ENCODE measurements at places on chromosomes 12 and 14.

GRCh38 chr12:6181583-6182278, 18.5 kb upstream of the CD9 start:
- no peak for DNase-seq

DNA sequence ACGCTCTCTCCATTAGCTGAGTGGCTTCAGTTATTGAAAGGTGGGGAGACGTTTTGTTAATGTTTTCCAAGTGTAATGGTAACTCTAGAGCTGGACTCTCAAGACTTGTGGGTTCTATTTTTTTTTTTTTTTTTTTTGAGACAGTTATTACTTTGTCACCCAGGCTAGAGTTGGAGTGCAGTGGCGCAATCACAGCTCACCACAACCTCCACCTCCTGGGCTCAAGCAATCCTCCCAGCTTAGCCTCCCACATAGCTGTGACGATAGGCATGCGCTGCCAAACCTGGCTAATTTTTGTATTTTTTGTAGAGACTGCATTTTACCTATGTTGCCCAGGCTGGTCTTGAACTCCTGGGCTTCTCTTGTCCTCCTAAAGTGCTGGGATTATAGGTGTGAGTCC, 26.2 kb downstream of the ATF1 start:
- no peak for DNase-seq

DNA sequence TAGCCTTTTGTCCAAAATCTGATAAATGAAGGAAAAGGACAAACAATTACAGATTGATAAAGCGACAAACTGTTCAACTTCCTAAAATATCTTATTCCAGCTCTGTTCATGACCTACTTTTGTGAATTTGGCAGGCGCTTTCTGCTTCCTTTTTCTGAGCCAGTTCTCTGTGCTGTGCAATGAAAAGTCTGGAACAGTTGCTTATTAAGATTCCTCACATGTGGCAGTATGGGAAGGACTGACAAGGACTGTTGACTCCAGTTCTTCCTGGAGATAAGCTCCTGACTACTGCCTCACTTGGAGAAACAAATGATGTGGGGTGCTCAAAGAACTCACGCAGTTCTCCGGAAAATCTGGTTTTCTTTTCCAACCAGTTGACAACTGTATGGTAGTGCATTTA, 58.3 kb upstream of the ANP32D start:
- DNase-seq, result no peak

DNA sequence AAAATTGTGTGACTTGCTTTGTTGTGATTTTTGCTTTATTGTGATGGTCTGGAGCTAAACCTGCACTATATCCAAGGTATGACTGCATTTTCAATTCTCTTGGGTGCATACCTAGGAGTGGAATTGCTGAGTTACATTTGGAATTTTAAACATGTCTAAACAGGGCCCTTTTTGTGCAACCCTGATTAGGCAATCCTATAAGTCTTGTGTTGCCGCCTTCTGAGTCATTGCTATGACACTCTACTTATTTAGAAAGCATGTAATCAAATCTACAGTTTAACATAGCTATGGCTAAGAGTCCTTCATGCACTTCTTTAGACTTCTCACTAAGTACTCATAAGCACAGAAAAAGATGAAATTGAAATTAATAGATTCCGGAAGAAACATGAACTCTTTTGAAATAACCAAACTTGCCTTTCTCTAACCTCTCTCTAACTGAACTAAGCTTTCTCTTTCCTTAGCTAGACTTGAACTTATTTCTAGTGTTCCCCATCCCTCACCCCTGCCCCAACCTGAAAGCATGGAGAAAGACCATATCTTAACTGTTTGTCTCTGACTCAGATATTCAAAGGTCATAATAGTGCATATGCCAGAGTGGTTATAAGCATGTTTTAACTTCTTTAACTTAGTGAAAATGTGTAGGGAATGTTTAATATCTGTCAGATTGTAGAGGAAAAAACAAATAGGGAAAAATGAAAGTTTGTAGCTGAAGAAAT, 203.0 kb downstream of the SNAPC1 start:
- no peak for DNase-seq

Data from neural crest cell (in vitro differentiated cells).